Naive B cell (primary cell): ENCODE measurements at places on chromosomes 3 and 15.
A peak's percentile ranks its signal among the peaks of the same experiment; 100 is the strongest.

DNA sequence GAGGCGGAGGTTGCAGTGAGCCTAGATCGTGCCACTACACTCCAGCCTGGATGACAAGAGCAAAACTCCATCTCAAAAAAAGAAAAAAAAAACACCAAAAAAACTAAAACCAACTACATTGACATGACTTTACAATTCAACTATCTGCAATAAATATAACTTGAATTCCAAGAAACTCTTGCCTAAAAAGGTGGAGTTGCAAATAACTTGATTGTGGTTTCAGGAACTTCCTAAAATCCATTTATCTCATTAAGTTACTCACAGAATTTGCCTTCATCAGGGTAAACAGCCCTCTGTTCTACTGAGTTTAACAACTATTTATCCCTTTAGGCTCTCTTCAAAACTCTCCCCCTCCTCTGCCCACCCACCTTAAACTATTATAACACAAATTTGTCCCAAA is 2.7 kb upstream of the MAPK6 start:
- no peak for DNase-seq

DNA sequence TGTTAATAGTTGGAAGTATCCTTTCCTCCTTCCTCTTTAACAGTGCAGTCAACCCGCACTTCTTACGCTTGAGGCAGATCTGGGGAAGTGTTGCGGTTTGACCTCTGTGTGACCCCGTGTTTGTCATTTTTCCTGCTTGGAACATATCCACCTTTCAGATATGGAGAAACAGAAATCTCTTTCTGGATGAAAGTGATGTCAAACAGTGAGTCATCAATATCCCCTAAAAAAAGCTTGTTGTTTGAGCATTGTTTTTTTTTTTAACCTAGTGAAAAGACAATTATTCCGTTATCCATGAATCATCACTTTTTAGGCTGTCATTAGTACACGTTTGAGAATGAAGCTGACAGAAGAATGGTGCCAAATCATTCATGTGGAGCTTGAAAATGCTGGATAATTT is 293.7 kb downstream of the ARPP21 start:
- DNase-seq = no peak

GRCh38 chr15:51155891-51156290 is 61.2 kb upstream of the TNFAIP8L3 start:
- DNase-seq = no peak

- no peak for DNase-seq
Measured at GRCh38 chr3:5186858-5187155, 700 bp upstream of the EDEM1 start.

DNA sequence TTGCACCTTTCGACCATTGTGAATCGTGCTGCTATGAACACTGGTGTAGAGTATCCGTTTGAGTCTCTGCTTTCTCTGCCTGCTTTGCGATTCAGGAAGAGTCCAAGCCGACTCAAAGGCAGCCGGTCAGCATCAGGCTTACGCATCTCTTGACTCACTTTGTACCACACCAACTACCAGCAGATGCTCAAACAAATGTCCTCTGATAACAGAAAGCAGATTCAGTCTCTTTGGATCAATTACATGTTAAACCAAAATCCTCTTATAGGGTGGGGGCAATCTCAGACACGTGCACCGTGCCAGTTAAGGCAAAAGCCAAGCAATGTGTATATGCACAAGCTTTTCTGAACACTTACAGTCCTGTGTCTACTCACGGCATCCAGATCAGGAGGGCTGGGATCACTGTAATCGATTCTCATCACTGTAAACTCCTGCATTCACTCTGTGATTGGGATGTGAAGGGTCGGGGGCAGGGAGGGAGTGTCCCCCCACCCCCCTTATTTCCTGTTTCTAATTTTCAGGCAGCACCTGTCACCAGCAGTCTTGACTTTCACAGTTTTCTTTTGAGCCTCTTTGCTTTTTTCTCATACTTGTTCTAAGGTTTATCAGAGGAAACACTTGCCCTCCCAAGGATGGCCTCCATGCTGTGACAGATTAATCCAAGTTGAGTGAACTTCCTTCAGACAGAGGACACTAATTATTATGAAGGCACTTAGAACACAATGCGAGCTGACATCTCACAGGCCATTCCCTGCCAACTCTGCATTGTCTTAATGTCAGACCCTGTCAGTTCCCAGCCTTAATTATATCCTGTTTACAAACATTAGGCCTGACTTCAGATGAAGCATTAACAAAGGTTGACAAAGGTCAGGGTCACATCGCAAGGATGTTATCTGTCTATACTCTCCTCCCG is 153.5 kb downstream of the MECOM start:
- DNase-seq = no peak

DNA sequence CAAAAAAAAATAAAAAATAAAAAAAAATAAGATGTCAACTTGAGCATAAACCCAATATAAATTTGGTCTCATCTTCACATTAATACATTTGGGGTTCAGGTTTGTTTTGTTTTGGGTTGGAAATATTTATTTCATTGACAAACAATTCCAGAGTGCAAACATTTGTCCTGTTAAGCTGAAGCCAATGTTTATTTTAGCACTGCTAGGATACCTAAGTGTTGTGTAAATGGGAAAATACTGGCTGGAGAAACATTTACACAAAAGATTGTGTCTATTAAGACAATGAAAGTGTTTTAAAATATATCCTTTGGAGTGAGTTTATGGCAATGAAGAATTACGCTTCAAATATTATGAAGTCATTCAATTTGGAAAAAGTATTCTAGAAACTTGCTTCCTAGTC is 91.1 kb downstream of the MEIS2 start:
- DNase-seq = no peak

DNA sequence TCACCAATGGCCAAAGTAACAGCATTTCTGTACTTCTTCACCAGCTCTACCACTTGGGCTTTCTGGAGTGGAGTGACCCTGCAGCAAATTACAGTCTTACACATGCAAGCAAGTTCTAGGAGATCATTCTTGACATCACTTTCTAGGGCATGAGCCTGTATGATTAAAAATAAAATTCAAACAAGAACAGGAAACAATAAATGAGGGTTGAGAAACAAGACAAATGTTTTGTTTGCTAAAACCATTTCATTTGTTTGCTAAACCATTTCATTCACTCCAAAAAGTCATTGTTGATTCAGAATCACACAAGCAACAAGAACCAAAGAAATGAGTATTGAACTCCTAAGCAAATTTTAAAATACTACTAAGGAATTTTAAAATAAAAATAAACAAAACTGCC is 220.9 kb downstream of the ATP8B4 start:
- DNase-seq = no peak

- peak; percentile 43 for DNase-seq
Measured at GRCh38 chr3:58200846-58201355, 9.9 kb downstream of the DNASE1L3 start.

- DNase-seq = no peak
Measured at GRCh38 chr3:44184319-44184953, 57.2 kb upstream of the TOPAZ1 start.
